ENCODE measurements at places on chromosomes 3 and 15. TPM values are rescaled to one million over a fixed set of nuclear protein-coding genes. Genes with fewer than 3 reads are reported as not detected.

DNA sequence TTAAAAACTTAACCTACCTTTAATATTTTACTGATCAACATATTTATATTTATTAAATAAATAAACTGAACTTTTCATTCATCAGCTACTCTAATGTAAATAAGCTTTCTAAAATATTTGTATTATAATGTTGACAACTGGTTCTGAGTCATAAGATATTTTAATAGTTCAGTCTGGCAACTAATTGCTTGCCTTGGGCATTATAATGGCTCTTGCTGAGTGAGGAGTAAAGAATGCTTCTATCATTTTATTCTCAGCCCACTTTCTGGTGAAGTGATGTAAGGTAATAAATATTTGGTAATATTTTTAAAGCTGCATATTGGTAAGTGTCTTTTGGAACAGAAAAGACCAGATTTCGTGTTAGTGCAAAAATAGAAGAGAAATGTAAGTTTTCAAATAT lies 81.5 kb downstream of the DIPK2A start:
- DNase-seq, result no peak
- no peaks in the 10 kb centered on the region for H3K36me3 ChIP-seq
- no peaks in the 10 kb centered on the region for H3K4me1 ChIP-seq
- H3K27me3 ChIP-seq, result no peaks in the 10 kb centered on the region
- no peak overlapping the region for H3K4me3 ChIP-seq

DNA sequence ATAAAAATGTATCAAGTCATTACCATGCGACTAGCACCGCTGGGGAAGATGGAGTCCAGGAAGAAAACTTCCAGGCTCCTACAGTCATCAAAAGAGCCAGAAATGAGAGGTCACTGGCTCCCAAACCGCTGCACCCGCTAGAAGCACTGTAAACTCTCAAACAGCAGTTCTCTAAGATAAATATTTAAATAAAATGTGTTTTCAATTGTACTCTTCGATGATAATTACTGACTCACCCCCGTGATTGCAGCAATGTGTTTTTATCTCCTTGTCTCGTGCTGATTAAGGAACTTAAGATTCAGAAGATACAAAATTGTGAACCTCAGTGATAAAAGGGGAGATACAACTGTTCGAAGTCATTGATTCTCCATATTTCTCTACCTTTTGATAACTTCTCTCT lies 45.8 kb upstream of the FOXP1 start:
- no peaks in the 10 kb centered on the region for H3K4me1 ChIP-seq
- DNase-seq, result no peak
- no peaks in the 10 kb centered on the region for H3K27me3 ChIP-seq
- H3K4me3 ChIP-seq, result no peak overlapping the region

DNA sequence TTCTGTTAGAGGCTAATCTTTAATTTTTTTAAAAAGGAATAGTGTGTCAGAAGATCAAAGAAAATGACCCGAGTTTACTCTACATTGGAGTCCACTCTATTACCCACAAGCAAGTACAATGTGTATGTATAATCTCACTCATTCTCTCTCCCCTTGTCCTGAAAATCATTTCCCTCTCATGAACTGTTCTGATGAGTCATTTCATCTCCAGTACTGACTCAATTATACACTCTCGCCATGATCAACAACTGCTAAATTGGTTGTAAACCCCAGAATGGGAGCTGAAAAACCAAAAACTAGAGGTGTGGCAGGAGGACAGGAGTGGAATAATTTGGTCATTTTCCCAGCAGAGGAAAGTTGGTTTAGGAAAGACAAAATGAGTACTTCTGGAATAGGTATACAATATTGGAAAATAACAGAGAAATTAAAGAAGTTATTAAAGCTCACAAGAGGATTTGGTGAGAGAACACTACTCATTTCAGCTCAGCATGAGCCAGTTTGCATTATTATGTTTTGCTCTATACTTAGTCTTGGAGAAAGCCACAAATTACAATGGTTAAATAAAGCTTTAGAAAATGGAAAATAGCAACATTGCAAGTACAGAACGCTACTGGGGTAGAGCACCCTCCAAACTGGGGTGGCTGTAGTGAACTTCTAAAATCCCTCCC lies 144.3 kb upstream of the PFN2 start:
- H3K27me3 ChIP-seq, result no peaks in the 10 kb centered on the region
- H3K36me3 ChIP-seq, result no peaks in the 10 kb centered on the region
- H3K4me1 ChIP-seq, result no peaks in the 10 kb centered on the region
- DNase-seq, result no peak
- no peak overlapping the region for H3K4me3 ChIP-seq

Gene CACNA1D
- total RNA-seq, result 0.74 TPM

DNA sequence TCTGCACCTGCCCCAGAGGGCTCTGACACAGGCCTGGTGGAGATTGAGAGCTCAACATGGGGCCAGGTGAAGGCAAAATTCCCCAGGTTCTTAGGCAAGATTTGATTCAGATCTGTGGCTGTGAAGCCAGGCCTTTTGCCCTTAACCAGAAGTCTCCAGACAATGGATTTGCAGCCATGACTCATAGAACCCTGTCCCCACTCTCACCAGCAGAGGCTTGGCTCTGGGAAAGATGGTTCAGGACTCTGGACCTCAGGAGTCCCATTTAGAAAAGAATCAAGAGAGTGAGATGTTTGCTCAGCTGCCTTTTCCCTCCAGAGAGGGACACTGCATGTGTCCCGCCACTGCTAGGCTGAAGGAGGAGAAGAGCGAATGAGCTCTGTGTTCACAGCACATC lies 361.4 kb upstream of the ICE2 start:
- no peaks in the 10 kb centered on the region for H3K36me3 ChIP-seq
- no peak for DNase-seq
- no peak overlapping the region for H3K4me3 ChIP-seq
- H3K4me1 ChIP-seq, result peaks cover 7% of the 10 kb centered on the region
- H3K27ac ChIP-seq, result no peak overlapping the region
- no peaks in the 10 kb centered on the region for H3K27me3 ChIP-seq

Gene CCDC191
- total RNA-seq, result 8.6 TPM

- no peak overlapping the region for H3K4me3 ChIP-seq
- DNase-seq, result no peak
- H3K4me1 ChIP-seq, result no peaks in the 10 kb centered on the region
Measured at GRCh38 chr3:100136921-100137320, 22.6 kb upstream of the FILIP1L start.

All from vagina (tissue), 2 donors.